ENCODE measurements at places on chromosomes 5 and 9.

DNA sequence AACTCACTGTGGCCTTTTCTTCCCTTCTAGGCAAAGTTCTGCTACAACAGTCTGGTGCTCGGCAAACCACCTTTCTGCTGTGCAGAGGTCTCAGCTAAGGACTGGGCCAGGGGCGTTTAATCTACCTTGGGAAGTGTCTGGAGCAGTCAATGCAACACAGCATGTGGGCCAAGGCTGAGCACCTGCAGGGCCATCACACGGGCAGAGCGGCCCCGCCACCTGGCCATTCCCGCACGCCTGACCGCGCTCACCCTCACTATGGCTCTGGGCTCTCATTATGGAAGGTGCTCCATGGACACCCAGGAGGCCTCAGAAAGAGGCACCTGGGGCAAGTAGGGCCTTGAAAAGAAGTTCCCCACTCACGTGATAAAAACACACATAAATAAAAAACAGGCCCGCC lies 65.7 kb upstream of the TBC1D9B start:
- H3K27ac ChIP-seq, result no peak overlapping the region
- H3K4me1 ChIP-seq, result peaks cover 8% of the 10 kb centered on the region
- H3K27me3 ChIP-seq, result no peaks in the 10 kb centered on the region
- H3K36me3 ChIP-seq, result peaks cover 41% of the 10 kb centered on the region
- H3K4me3 ChIP-seq, result no peak overlapping the region

DNA sequence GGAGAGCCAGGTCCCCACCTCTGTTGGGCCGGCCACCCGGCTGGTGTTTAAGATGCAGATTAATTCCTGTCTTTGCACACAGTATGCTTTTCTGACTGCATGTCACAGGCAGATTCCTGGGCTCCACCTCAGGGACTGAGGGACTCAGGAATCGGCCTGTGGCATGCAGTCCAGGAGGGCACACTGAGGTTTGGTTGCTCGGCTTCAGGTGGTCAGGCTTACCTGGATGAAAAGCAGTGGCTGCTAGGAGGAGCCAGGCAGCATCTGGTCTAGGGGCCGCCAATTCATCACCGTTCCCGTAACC lies 1.1 kb downstream of the WDR5 start:
- peaks cover 42% of the 10 kb centered on the region for H3K4me1 ChIP-seq
- H3K4me3 ChIP-seq, result peak overlapping the region; percentile 94
- H3K27me3 ChIP-seq, result no peaks in the 10 kb centered on the region

GRCh38 chr5:23820765-23821471 lies 313.5 kb downstream of the PRDM9 start:
- no peaks in the 10 kb centered on the region for H3K36me3 ChIP-seq
- no peak overlapping the region for H3K4me3 ChIP-seq
- H3K27me3 ChIP-seq, result no peaks in the 10 kb centered on the region
- no peak overlapping the region for H3K27ac ChIP-seq

DNA sequence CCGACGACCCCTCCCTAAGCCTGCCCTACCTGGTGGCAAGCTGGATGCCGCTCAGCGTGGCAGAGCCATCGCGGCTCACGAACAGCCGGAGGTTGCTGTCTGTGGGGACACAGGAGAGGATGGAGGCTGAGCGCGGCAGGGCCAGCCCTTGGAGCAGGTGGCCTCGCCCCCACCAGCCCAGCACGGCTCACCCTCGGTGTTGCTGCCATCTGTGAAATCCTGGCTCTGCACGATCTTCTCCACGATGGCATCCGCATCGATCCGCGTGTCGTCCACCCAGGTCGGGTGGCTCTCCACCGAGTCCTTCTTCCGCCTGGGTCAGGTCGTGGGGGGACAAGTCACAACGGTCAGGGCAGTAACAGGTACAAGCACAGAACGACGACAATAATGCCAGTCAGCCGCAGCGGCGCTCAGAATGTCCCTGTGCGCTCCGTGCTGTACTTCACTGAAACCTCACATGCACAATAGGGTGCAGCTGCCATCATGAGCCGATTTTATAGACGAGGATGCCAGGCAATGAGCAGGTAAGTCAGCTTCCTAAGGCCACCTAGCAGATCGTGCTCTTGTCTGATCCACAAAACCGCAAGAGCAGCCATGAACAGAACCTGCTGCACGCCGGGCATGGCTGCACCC lies 7.0 kb upstream of the DPM2 start:
- H3K4me1 ChIP-seq, result peaks cover 46% of the 10 kb centered on the region
- peaks cover 84% of the 10 kb centered on the region for H3K36me3 ChIP-seq
- DNase-seq, result no peak
- H3K4me3 ChIP-seq, result no peak overlapping the region

GRCh38 chr5:6849316-6850105 lies 136.3 kb downstream of the TENT4A start:
- H3K4me3 ChIP-seq, result no peak overlapping the region
- DNase-seq, result no peak
- H3K27me3 ChIP-seq, result no peaks in the 10 kb centered on the region
- H3K27ac ChIP-seq, result no peak overlapping the region

- no peak overlapping the region for H3K27ac ChIP-seq
- H3K36me3 ChIP-seq, result no peaks in the 10 kb centered on the region
- no peaks in the 10 kb centered on the region for H3K27me3 ChIP-seq
- DNase-seq, result no peak
These were observed 32.8 kb upstream of the NSMF start for GRCh38 chr9:137491735-137492432.

GRCh38 chr5:55841976-55842375 lies 9.2 kb upstream of the IL31RA start:
- H3K27me3 ChIP-seq, result peaks cover 2% of the 10 kb centered on the region
- H3K36me3 ChIP-seq, result no peaks in the 10 kb centered on the region

DNA sequence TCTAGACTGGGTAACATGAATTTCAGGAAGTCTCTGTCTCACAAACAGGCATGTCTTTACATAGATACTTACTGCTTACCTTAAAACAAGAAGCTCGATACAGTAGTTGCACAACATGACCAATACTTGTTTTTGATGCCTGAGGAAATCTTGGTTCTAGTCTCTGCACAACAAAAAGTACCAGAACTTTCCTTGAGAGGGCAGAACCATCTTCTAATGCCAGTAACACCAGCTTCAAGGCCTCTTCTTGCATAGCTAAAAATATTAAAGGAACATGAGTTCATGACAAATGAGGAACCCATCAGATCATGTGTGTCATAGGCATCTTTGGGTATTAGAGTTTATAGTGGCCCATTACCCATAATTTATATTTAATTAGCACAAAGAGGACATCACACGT lies 22.0 kb downstream of the RC3H2 start:
- peaks cover 7% of the 10 kb centered on the region for H3K4me1 ChIP-seq
- H3K4me3 ChIP-seq, result no peak overlapping the region
- H3K27ac ChIP-seq, result peak overlapping the region; percentile 8

DNA sequence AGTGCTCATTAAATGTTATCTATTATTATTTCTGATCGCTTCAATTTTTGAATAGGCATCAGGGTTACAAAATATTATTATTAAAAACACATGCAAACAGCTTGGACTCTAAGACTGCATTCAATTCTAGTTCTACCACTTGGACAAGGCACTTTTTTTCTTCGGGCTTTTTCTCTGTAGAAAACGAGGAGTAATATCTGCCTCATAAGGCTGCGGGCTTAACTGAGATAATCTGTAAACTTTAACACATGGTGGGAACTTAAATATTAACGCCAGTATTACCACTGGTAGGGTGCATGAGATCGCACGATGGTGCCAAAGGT lies 511 bp upstream of the SPDL1 start:
- no peak for DNase-seq
- H3K36me3 ChIP-seq, result peaks cover 20% of the 10 kb centered on the region
- H3K4me3 ChIP-seq, result peak overlapping the region; percentile 98
- H3K4me1 ChIP-seq, result peaks cover 41% of the 10 kb centered on the region
- H3K27me3 ChIP-seq, result peaks cover 8% of the 10 kb centered on the region
- peak overlapping the region; percentile 99 for H3K27ac ChIP-seq

DNA sequence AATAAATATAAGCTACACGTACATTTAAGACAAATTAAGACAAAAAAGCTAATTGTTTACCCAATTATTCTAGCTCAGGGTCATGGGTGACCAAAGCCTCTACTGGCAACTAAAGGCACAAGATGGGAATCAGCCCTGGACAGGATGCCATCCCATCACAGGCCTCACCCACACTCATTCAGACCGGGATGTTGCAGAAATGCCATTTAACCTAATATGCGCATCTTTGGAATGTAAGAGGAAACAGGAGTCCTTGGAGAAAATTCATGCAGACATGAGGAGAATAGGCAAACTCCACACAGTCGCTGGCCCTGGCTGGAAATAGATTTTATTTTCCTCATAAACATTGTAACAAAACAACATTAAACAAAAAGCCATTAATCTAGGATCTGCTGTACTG lies 2003.8 kb upstream of the CDH9 start:
- no peaks in the 10 kb centered on the region for H3K36me3 ChIP-seq
- H3K4me1 ChIP-seq, result no peaks in the 10 kb centered on the region
- H3K27ac ChIP-seq, result no peak overlapping the region
- H3K27me3 ChIP-seq, result no peaks in the 10 kb centered on the region
- no peak overlapping the region for H3K4me3 ChIP-seq
- DNase-seq, result no peak

GRCh38 chr5:125695996-125696655 lies 727.1 kb upstream of the GRAMD2B start:
- no peaks in the 10 kb centered on the region for H3K36me3 ChIP-seq
- no peak for DNase-seq
- H3K4me1 ChIP-seq, result no peaks in the 10 kb centered on the region
- no peaks in the 10 kb centered on the region for H3K27me3 ChIP-seq
- no peak overlapping the region for H3K4me3 ChIP-seq
- H3K27ac ChIP-seq, result no peak overlapping the region

- no peak overlapping the region for H3K4me3 ChIP-seq
- no peak for DNase-seq
- no peak overlapping the region for H3K27ac ChIP-seq
These were observed 2.9 kb upstream of the REEP2 start for GRCh38 chr5:138435943-138436342.

DNA sequence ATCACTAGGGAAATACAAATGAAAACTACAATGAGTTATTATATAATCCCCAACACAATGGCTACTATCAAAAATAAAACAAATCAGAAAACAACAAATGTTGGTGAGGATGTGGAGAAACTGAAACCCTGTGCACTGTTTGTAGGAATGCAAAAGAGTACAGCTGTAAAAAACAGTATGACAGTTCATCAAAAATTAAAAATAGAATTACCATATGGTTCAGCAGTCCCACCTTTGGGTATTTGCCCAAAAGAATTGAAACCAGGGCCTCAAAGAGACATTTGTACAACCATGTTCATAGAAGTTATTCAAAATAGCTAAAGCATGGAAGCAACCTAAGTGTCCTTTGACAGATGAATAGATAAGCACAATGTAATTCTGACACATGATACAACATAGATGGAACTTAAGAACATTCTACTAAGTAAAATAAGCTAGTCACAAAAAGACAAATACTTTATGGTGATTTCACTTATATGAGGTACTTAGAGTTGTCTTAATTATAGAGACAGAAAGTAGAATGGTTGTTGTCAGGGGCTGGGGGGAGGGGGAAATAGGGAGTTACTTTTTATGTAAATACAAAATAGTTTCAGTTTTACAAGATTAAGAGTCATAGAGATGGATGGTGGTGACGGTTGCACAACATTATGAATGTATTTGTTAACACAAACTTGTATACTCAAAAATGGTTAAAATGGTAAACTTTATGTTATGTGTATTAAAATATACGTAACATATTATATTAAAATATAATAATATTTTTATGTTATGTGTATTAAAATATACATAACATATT lies 102.8 kb downstream of the KCTD16 start:
- no peak for DNase-seq
- H3K27ac ChIP-seq, result no peak overlapping the region
- H3K4me3 ChIP-seq, result no peak overlapping the region
- H3K4me1 ChIP-seq, result no peaks in the 10 kb centered on the region
- peaks cover 10% of the 10 kb centered on the region for H3K27me3 ChIP-seq
- no peaks in the 10 kb centered on the region for H3K36me3 ChIP-seq

GRCh38 chr5:111557686-111558085 lies 45.4 kb upstream of the STARD4 start:
- no peak overlapping the region for H3K27ac ChIP-seq
- H3K36me3 ChIP-seq, result no peaks in the 10 kb centered on the region
- peaks cover 8% of the 10 kb centered on the region for H3K27me3 ChIP-seq
- H3K4me1 ChIP-seq, result peaks cover 12% of the 10 kb centered on the region

- no peak overlapping the region for H3K4me3 ChIP-seq
- no peak for DNase-seq
- H3K36me3 ChIP-seq, result no peaks in the 10 kb centered on the region
- H3K27ac ChIP-seq, result no peak overlapping the region
These were observed 112.1 kb downstream of the BASP1 start for GRCh38 chr5:17329571-17329970.

- peak overlapping the region; percentile 70 for H3K4me3 ChIP-seq
- peaks cover 45% of the 10 kb centered on the region for H3K4me1 ChIP-seq
- peak; percentile 68 for DNase-seq
- peaks cover 83% of the 10 kb centered on the region for H3K27me3 ChIP-seq
These were observed 96.5 kb upstream of the LMX1B start for GRCh38 chr9:126516936-126517832.

DNA sequence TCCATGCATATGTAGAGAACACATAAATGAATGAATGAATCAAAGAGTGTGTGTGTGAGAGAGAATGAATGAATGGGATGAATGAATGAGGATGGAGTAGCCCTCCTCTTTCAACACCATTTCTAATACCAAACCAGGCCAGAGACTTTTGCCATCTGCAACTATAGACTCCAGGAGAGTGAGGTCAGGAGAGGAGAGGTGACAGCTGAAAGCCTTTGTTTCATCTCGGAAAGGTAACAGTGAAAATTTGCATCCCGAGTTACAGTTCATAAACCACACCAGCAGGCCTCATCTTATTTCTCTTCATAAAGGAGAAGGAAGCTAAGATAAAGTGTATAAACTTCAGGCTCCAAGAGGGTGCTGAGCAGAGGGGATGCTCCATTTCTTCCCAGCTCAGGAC lies 255.3 kb upstream of the KLF4 start:
- DNase-seq, result no peak
- H3K27ac ChIP-seq, result no peak overlapping the region
- H3K4me3 ChIP-seq, result no peak overlapping the region
- no peaks in the 10 kb centered on the region for H3K36me3 ChIP-seq
- no peaks in the 10 kb centered on the region for H3K27me3 ChIP-seq
- no peaks in the 10 kb centered on the region for H3K4me1 ChIP-seq

GRCh38 chr5:54651482-54652076 lies 134.0 kb downstream of the SNX18 start:
- no peak overlapping the region for H3K4me3 ChIP-seq
- H3K27me3 ChIP-seq, result no peaks in the 10 kb centered on the region
- no peak for DNase-seq
- H3K36me3 ChIP-seq, result no peaks in the 10 kb centered on the region

GRCh38 chr5:6766604-6767093 lies 53.4 kb downstream of the TENT4A start:
- H3K4me1 ChIP-seq, result peaks cover 8% of the 10 kb centered on the region
- peak; percentile 55 for DNase-seq
- no peak overlapping the region for H3K27ac ChIP-seq
- no peaks in the 10 kb centered on the region for H3K27me3 ChIP-seq
- H3K36me3 ChIP-seq, result no peaks in the 10 kb centered on the region

- H3K36me3 ChIP-seq, result no peaks in the 10 kb centered on the region
- DNase-seq, result no peak
- no peaks in the 10 kb centered on the region for H3K27me3 ChIP-seq
- H3K4me1 ChIP-seq, result no peaks in the 10 kb centered on the region
- H3K27ac ChIP-seq, result no peak overlapping the region
- no peak overlapping the region for H3K4me3 ChIP-seq
These were observed 651.6 kb upstream of the RORB start for GRCh38 chr9:73845539-73845938.

- no peaks in the 10 kb centered on the region for H3K36me3 ChIP-seq
- H3K27me3 ChIP-seq, result peaks cover 34% of the 10 kb centered on the region
- H3K4me3 ChIP-seq, result no peak overlapping the region
- DNase-seq, result no peak
These were observed 3.2 kb downstream of the ADAMTSL1 start for GRCh38 chr9:18477121-18477660.

GRCh38 chr9:133238851-133239532 lies 29.9 kb upstream of the OBP2B start:
- peaks cover 9% of the 10 kb centered on the region for H3K4me1 ChIP-seq
- DNase-seq, result peak; percentile 72
- H3K4me3 ChIP-seq, result peak overlapping the region; percentile 51
- H3K36me3 ChIP-seq, result no peaks in the 10 kb centered on the region
- H3K27me3 ChIP-seq, result peaks cover 45% of the 10 kb centered on the region

All from activated T-cell treated with anti-CD3 and anti-CD28 coated beads, Interleukin-2, amount 50 U/mL, for 24 hours (primary cell).